ENCODE measurements at places on chromosomes 5 and 9. TPM values are rescaled to one million over a fixed set of nuclear protein-coding genes. Genes with fewer than 3 reads are reported as not detected.

Gene PLAC8L1
- 0.38 TPM for total RNA-seq

Gene CER1
- total RNA-seq: not detected

Gene HEMGN
- total RNA-seq: not detected

Gene PAEP
- not detected for total RNA-seq

Gene GDNF
- total RNA-seq: not detected

Gene ADAMTS6
- 77.9 TPM for total RNA-seq

Gene TAF1L
- under 0.01 TPM for total RNA-seq

Gene GMCL2
- total RNA-seq: not detected
